Activated CD4-positive, alpha-beta T cell treated with anti-CD3 and anti-CD28 coated beads for 36 hours (primary cell): ENCODE measurements at places on chromosomes 12 and 14. TPM values are rescaled to one million over a fixed set of nuclear protein-coding genes. Genes with fewer than 3 reads are reported as not detected.

DNA sequence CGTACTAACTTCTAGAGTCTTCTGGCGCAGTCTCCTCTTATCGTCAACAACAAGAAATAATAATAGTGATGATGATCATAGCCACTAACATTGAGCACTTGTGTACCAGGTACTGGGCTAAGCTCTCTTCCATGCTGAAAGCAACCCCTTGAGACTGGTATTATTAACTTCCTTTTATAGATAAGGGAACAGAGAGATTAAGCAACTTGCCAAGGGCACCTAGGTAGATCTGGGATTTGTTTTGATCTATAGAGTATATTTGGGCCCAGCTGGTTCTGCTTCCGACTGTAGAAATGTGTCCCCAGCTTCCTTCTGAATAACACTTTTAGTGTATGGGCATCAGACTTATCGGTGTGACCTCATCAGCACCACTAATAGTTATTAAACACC, 1.1 kb upstream of the ZNF219 start:
- peak overlapping the region; percentile 75 for H3K4me3 ChIP-seq
- H3K27me3 ChIP-seq, result no peaks in the 10 kb centered on the region
- DNase-seq, result no peak
- H3K27ac ChIP-seq, result no peak overlapping the region
- no peaks in the 10 kb centered on the region for H3K36me3 ChIP-seq

DNA sequence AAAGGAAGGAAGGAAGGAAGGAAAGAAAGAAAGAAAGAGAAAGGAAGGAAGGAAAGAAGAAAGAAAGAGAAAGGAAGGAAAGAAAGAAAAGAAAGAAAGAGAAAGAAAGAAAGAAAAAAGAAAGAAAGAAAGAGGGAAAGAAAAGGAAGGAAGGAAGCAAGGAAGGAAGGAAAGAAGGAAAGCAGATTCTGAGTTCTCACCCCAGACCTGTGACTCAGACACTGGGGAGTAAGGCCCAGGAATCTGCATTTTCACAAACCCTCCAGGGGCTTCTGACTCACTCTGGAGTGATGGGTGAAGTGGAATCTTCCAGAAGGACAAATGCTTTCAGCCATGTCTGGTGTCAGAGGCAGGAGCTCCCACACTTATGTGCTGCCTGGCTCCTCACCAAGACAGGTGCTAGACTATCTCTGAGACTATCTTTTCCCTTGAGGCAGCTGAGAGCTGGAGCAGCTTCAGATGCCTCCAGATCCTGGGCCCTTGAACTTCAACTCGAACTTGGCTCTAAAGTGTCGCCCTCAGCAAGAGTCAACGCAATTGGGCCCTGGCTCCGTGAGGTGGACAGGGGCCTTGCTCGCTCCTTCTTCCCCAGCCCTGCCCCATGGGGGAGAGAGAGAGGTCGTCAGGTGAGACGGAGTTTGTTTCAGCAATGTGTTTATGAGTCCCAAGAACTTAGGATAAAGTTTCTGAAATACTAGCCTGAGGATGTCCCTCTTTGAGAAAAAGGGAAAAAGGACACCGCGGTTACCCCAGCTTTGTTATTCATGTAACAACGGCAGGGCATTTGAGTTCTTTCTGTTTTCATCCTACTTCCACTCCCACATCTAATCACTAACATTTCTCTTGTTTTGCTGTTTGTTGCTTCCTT, 19.8 kb upstream of the SCARB1 start:
- H3K36me3 ChIP-seq, result no peaks in the 10 kb centered on the region
- no peak for DNase-seq

GRCh38 chr14:94593376-94593748, 12.1 kb downstream of the SERPINA5 start:
- DNase-seq, result no peak
- peaks cover 3% of the 10 kb centered on the region for H3K27me3 ChIP-seq
- H3K36me3 ChIP-seq, result no peaks in the 10 kb centered on the region
- no peak overlapping the region for H3K4me3 ChIP-seq
- no peaks in the 10 kb centered on the region for H3K4me1 ChIP-seq
- no peak overlapping the region for H3K27ac ChIP-seq

- peak overlapping the region; percentile 98 for H3K27ac ChIP-seq
- no peaks in the 10 kb centered on the region for H3K27me3 ChIP-seq
- DNase-seq, result peak; percentile 51
- peaks cover 55% of the 10 kb centered on the region for H3K4me1 ChIP-seq
- no peaks in the 10 kb centered on the region for H3K36me3 ChIP-seq
Observed at GRCh38 chr14:102316338-102316742, 3.2 kb upstream of the ZNF839 start.

DNA sequence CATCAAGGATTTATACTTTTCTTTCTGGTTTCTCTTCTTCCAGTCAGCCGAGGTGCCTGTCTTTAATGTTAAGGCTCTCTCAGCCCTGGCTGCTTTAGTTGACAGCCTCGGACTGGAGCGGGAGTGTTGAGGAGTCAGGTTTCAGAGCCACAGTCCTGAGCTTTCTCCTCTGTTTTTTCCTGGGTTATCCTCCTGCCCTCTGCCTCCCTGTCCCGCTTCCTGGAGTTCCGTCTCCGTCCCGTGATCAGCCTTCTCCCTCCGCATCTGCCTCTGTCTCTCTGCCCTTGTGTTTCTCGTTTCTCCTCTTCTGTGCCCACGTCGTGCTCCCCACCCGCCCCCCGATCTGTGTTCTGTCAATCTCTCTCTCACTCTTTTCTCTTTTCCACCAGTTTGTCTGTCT, 33.0 kb downstream of the IQSEC3 start:
- no peak overlapping the region for H3K27ac ChIP-seq
- H3K27me3 ChIP-seq, result peaks cover 17% of the 10 kb centered on the region
- H3K4me3 ChIP-seq, result no peak overlapping the region
- no peaks in the 10 kb centered on the region for H3K36me3 ChIP-seq

- no peaks in the 10 kb centered on the region for H3K27me3 ChIP-seq
- H3K4me3 ChIP-seq, result no peak overlapping the region
- no peaks in the 10 kb centered on the region for H3K4me1 ChIP-seq
- DNase-seq, result no peak
- H3K27ac ChIP-seq, result no peak overlapping the region
Observed at GRCh38 chr12:26452511-26452910, 257.1 kb downstream of the SSPN start.

GRCh38 chr14:36365766-36366165, 45.3 kb upstream of the MBIP start:
- H3K27me3 ChIP-seq, result peaks cover 16% of the 10 kb centered on the region
- H3K27ac ChIP-seq, result no peak overlapping the region
- no peaks in the 10 kb centered on the region for H3K4me1 ChIP-seq
- no peak overlapping the region for H3K4me3 ChIP-seq
- H3K36me3 ChIP-seq, result no peaks in the 10 kb centered on the region

DNA sequence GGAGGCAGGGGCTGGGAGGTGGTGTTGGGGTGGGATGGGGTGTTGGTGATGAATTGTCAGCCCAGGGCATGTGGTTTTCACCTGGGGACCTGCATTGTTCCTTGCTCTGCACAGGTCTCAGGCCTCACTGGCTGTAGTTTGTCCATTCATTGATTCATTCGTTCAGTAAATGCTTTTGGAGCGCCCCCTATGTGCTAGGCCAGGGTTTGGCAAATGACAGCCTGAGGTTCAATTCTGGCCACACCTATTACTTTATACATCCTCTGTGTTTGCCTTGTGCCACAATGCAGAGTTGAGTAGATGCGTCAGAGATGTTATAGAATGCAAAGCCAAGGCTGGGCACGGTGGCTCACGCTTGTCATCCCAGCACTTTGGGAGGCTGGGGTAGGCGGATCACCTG, 4.7 kb downstream of the ADCK1 start:
- no peak overlapping the region for H3K4me3 ChIP-seq
- H3K4me1 ChIP-seq, result peaks cover 9% of the 10 kb centered on the region
- H3K36me3 ChIP-seq, result no peaks in the 10 kb centered on the region
- H3K27me3 ChIP-seq, result no peaks in the 10 kb centered on the region

- H3K27me3 ChIP-seq, result no peaks in the 10 kb centered on the region
- no peak overlapping the region for H3K27ac ChIP-seq
- no peaks in the 10 kb centered on the region for H3K36me3 ChIP-seq
- DNase-seq, result no peak
- peaks cover 21% of the 10 kb centered on the region for H3K4me1 ChIP-seq
- no peak overlapping the region for H3K4me3 ChIP-seq
Observed at GRCh38 chr14:68518166-68518565, 274.7 kb downstream of the ZFP36L1 start.

DNA sequence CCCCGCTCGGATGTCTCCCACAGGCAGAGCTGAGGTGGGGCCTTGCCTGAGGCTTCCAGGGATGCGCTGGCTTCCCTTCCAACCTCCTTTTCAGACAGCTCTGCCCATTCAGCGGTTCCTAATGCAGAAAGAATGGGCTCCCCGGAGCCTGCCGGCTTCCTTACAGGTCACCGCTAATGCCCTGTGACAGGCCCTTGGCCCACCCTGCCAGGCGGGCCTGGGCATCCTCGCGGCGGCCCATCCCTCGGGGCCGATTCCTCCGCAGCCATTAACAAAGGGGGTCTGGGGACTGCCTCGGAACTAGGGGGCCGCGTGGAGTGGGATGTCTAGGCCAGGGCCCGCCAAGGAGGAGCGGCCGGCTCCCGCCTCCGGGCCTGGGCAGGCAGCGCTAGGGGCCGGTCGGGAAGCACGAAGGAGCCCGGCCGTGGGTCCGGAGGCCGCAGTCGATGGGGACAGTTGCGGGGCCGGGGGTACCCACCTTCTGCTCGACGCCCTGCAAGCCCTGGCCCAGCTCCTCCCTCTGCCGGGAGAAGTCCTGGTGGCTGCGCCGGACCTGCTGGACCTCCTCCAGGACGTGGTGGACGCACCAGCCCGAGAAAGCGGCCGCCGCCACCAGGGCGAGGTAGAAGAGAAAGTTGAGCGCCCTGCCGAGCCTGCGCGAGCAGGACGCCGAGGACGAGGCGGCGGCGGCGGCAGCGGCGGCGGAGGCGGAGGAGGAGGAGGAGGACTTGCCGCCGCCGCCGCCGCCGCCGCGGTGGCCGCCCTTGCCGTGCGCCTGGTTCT, 738 bp downstream of the CKAP4 start:
- H3K27ac ChIP-seq, result peak overlapping the region; percentile 51
- no peaks in the 10 kb centered on the region for H3K27me3 ChIP-seq
- peak overlapping the region; percentile 68 for H3K4me3 ChIP-seq
- peaks cover 30% of the 10 kb centered on the region for H3K4me1 ChIP-seq
- H3K36me3 ChIP-seq, result peaks cover 8% of the 10 kb centered on the region

DNA sequence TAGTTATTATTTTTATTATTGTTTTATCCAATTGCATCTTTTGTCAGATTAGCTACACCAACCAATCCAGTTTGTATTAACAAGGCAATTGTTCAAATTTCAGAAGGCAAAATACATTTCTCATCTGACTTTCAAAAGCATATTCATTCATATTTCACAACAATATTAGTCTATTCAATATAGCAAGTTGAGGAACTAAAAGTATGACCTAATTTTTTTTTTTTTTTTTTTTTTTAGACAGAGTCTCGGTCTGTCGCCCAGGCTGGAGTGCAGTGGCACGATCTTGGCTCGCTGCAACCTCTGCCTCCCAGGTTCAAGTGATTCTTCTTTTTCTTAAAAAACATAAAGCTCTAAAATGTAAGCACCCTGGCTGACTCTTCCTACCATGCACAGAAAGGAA, 17.3 kb downstream of the COX14 start:
- peaks cover 49% of the 10 kb centered on the region for H3K36me3 ChIP-seq
- no peak overlapping the region for H3K4me3 ChIP-seq
- H3K27me3 ChIP-seq, result no peaks in the 10 kb centered on the region
- peaks cover 16% of the 10 kb centered on the region for H3K4me1 ChIP-seq
- DNase-seq, result no peak

- H3K4me1 ChIP-seq, result peaks cover 30% of the 10 kb centered on the region
- H3K36me3 ChIP-seq, result peaks cover 6% of the 10 kb centered on the region
- DNase-seq, result no peak
- H3K4me3 ChIP-seq, result no peak overlapping the region
Observed at GRCh38 chr14:68723808-68724268, 69.0 kb downstream of the ZFP36L1 start.

- H3K4me3 ChIP-seq, result no peak overlapping the region
- H3K27me3 ChIP-seq, result peaks cover 2% of the 10 kb centered on the region
- H3K36me3 ChIP-seq, result no peaks in the 10 kb centered on the region
- no peak overlapping the region for H3K27ac ChIP-seq
Observed at GRCh38 chr12:102702447-102703114, 214.5 kb downstream of the PAH start.

DNA sequence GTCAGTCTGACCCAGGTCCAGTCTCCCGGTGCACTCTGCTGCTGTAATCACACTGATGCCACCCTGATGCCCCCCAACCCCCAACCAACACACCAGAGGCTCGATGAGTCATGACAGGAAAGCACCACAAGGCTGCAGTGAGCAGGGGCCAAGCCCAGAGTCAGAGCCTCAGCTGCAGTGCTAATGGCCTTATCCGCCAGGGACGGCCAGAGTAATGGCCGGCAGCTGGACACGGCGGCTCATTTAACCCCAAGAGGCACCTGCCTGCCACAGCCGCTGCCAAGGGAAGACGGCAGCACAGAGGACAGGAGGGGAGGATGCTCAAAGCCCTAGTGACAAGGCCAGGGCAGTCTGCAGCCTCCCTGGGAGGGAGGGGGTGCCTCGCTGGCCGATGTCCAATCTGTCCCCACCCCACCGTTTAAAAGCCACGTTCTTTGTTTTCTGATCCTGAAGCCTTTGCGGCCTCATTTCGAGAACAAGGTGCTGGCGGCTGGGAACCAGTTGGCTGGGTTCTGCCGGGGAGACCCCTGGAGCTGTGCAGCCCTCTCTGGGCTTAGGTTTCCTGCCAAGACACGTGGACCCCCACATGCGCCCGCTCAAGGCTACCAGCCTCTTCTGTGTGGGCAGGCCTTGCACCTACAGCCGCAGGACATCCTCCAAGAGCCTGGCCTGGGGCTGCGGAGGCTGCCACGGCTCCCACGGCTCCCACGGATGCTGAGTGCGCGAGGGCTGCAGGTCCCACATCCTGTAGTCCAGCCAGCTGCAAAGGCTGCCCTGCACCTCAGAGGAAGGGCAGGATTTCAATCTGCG, 13.1 kb downstream of the CCDC85C start:
- no peak overlapping the region for H3K27ac ChIP-seq
- no peak for DNase-seq
- H3K4me1 ChIP-seq, result peaks cover 9% of the 10 kb centered on the region
- no peak overlapping the region for H3K4me3 ChIP-seq
- H3K27me3 ChIP-seq, result no peaks in the 10 kb centered on the region
- no peaks in the 10 kb centered on the region for H3K36me3 ChIP-seq

GRCh38 chr14:72709916-72710611, 183.8 kb downstream of the DPF3 start:
- H3K27me3 ChIP-seq, result no peaks in the 10 kb centered on the region
- peaks cover 20% of the 10 kb centered on the region for H3K4me1 ChIP-seq
- H3K4me3 ChIP-seq, result no peak overlapping the region
- H3K36me3 ChIP-seq, result no peaks in the 10 kb centered on the region

HOXC5 gene
- not detected for total RNA-seq

AQP2 gene
- total RNA-seq, result not detected

FGF23 gene
- not detected for total RNA-seq

NEUROD4 gene
- not detected for total RNA-seq

GALC gene
- total RNA-seq, result 10.8 TPM
